Stimulated activated CD4-positive, alpha-beta T cell treated with anti-CD3 and anti-CD28 coated beads, Interleukin-15, amount 100 ng/mL, for 24 hours (primary cell): ENCODE measurements at places on chromosomes 2 and 18.
A peak's percentile ranks its signal among the peaks of the same experiment; 100 is the strongest.

GRCh38 chr2:211534632-211535031 lies 978.2 kb downstream of the CPS1 start:
- DNase-seq = no peak

DNA sequence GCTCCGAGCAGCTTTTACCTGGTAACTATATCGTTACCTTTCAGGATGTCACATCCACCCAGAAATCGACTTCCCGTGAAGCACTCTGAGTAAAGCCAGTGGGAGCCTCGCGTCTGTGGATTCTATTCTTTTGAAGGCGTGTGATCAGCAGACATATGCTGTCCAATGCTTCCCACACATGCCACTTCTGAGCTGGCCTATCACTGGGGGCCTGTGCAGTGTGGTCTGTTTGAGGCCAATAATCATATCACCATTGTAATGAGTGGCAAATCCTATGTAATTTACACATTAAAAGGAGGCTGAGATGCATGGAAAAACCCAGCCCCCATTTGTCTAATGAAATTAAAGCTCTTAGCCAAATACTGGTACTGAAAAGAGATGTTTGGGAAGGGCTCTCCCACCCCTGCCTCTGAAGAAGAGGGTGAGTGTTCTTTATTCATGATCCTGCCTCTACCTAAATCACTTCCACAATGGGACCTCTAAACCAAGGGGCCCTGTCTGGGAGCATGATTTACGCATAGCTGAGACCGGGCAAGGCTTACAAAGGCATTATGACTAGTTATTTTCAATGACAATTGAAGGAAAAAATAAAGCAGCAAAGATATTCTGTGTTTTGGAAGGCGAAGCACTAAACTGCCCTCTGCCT lies 686.8 kb downstream of the ZEB2 start:
- no peak for DNase-seq

GRCh38 chr2:23412556-23413155 lies 27.7 kb downstream of the KLHL29 start:
- no peak for DNase-seq

GRCh38 chr2:47536696-47537095 lies 133.7 kb downstream of the MSH2 start:
- DNase-seq = no peak

- peak; percentile 60 for DNase-seq
Observed at GRCh38 chr2:235390108-235390815, 103.6 kb upstream of the AGAP1 start.

- no peak for DNase-seq
Observed at GRCh38 chr2:2870106-2870505, 507.5 kb downstream of the EIPR1 start.

GRCh38 chr18:38427736-38428135 lies 862.1 kb upstream of the CELF4 start:
- no peak for DNase-seq

DNA sequence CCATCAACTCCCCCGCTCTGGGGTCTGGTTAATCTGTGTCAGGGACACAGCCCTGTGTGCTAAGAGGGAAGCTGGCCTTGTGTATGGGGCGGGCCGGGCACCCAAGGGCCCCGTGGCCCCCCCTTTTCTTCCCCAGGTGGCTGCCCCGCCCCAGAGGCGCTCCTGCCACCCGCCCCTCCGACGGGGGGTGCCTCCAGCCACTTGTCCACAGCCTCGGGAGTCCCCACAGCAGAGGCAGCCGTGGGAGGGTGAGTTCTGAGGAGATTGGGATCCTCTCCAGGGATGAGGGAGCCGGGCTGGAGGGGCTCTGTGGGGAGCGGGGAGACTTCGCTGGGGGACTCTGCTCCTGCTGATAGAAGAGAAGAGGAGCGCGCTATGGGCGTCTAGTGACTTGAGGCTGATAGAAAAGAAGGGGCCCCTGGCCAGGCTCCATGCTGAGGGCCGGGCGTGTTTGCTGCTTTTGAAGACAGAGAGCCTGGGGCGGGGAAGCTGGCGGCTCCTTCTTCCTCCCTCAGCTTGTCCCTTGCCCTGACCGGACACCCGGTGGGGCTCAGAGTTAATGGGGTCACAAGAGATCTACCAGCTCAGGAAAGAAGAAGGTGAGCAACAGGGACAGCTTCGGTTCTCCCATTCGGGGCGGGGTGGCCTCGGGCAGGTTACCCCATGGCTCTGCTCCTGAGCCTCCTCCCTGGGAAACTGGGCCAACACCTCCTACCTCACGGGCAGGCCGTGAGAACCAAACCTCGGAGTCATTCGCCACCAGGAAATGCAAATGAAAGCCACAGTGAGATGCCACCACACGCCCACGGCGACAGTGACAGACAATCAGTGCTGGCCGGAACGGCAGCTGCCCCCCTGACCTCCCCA lies 89.4 kb upstream of the TAF1B start:
- peak; percentile 79 for DNase-seq

GRCh38 chr18:50113726-50114125 lies 81.2 kb downstream of the MYO5B start:
- DNase-seq = no peak

- no peak for DNase-seq
Observed at GRCh38 chr2:27282892-27283291, 663 bp downstream of the TRIM54 start.

DNA sequence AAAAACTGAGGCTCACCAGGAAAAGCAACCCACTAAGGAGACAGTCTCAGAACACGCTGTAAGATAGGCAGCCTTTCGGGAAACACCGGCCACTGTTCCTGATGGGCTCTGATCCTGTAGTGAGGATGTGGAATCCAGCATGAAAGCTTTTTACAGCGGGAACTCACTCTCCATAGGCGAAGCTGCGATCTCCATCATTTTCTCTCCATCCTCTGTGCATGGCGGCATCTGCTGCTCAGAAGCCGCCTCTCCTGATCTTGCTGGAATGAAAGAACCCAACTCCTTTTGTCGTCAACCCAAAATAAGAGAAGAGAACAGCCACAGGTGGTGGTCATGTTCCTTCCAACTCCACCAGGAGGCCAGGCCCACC lies 49.9 kb downstream of the TMEM18 start:
- no peak for DNase-seq

- DNase-seq = no peak
Observed at GRCh38 chr2:46812361-46813019, 103.1 kb downstream of the MCFD2 start.

- DNase-seq = no peak
Observed at GRCh38 chr2:166972002-166972401, 83.7 kb downstream of the XIRP2 start.

DNA sequence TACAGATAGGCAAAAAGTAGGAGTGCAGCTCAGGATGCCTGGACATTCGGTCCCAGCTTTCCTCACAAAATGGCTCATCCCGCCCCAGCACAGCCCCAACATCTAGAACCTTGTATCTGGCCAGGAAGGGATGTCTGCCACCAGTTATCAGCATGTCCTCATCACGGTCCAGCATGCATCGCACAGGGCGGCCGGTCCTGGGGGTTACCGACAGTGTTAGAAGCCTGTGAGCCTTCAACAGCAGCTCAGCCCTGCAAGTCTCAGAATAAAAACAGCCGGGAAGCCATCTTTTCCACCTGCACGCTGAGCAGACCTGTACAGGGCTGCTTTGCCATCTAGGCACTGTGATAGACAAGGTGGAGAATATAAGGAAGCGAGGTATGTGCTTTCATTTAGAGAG lies 49.2 kb downstream of the XDH start:
- no peak for DNase-seq

DNA sequence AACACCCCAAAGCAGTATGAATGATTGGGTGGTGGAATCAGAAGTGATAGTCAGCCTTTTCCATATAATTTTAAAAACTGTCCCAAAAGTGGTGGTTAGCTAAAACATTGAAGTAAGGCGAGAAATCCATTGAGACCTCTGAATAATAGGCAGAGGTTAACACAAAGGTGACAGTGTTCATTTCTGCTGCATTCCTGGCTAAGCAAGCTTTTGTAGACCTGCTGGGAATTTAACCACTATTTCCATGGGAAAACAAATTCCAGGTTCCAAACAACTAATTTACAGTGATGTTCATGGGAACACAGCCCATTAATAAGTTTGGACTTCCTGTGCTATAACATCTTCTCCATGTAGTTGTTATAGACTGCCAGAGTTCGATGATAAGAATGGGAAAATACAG lies 6.3 kb upstream of the INO80D start:
- no peak for DNase-seq

- DNase-seq = no peak
Observed at GRCh38 chr2:30277582-30277981, 46.2 kb downstream of the LBH start.

GRCh38 chr18:5518179-5518770 lies 25.5 kb downstream of the EPB41L3 start:
- DNase-seq = no peak

- DNase-seq = no peak
Observed at GRCh38 chr2:183269956-183270355, 145.7 kb downstream of the NUP35 start.
